ENCODE measurements at places on chromosomes 6 and 20. TPM values are rescaled to one million over a fixed set of nuclear protein-coding genes. Genes with fewer than 3 reads are reported as not detected.

- peak; percentile 22 for DNase-seq
Observed at GRCh38 chr6:134480593-134480992, 162.7 kb upstream of the SGK1 start.

GRCh38 chr6:15462717-15463525 is 199.9 kb downstream of the DTNBP1 start:
- DNase-seq: no peak

DNA sequence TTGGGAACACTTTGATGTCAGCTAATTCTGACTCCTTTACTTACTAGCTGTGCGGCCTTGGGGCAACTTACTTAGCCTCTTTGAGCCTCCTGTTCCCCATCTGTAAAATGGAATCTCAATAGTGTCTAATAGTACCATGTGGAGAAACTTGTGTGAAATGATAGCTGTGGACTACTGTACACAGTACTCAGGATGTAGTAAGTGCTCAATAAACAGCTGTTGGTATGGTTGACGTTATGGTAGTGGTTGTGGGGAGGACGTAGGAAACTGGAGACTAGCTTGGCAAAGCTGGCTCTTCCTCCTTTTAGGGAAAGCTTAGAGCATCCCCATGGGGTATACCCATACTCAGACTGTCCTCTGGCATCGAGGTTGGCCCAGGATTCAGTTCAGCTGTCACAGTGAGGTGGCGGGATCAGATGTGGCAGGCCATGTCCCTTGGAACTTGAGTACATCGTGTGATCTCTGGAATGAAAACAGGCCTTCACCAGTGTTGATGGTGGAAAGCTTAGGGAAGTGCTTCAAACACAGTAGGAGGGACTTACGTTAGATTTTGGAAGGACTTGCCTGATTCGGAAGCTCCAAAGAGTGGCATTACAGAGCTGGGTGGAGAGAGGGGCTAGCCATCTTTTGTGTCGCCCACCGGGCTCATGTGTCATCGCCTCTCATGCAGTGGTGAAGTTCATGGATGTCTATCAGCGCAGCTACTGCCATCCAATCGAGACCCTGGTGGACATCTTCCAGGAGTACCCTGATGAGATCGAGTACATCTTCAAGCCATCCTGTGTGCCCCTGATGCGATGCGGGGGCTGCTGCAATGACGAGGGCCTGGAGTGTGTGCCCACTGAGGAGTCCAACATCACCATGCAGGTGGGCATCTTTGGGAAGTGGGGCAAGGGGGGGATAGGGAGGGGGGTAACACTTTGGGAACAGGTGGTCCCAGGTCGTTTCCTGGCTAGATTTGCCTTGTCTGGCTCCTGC is 7.1 kb downstream of the VEGFA start:
- DNase-seq: peak; percentile 47

DNA sequence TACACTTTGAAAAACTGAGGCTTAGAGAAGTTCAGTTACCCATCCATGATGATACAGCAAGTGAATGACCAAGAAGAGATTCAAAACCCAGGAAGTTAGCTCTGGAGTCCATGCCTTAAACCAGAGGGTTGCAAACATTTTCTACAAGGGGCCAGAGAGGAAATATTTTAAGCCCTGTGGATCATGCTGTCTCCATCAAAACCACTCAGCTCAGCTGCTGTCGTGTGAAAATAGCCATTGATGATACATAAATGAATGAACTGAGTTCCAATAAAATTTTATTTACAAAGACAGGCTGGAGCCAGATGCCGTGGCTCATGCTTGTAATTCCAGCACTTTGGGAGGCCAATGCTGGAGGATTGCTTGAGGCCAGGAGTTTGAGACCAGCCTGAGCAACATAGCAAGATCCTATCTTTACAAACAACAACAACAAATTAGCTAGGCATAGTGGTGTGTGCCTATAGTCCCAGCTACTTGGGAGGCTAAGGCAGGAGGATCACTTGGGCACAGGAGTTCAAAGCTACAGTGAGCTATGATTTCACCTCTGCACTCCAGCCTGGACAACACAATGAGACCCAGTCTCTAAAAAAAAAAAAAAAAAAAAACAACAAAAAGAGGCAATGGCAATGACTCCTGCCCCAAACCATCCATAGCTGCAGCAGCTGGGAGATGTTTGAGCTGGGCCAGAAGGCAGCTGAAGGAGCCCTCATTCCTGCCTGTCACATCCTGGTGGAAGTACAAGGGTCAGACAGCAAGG is 44.1 kb upstream of the RIN2 start:
- no peak for DNase-seq

Gene GSTA2
- not detected for total RNA-seq

Gene UBD
- not detected for total RNA-seq

DNA sequence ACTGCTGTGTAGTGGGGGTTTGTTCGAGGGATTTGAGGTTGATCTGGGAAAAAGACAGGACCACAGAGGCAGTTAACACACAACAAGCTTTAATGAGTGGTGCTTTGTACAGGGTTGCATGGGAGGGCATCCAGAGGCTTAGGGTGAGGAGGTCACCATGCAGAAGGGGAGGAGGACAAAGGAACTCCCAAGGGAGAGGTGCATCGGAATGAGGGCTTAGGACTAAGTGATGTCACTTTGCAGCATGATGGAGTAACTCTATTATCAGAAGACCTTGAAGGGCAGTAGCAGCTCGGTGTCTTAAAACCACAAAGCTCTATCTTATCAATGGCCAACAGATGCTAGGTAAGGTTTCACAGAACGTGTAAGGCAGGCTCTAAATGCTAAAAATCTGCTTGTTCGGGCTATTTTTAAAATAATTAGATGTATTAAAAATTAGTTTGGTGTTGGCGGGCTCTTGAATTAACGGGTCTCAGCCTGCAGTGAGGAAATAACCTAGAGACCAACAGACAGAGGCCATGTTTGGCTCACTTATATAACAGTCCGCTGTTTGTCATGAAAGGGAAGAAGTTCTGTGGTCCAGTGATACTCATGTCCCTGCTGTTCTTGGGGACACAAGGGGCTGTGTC is 37.9 kb downstream of the MAN1A1 start:
- DNase-seq: no peak

Gene HECA
- 8.6 TPM for total RNA-seq

- DNase-seq: no peak
Observed at GRCh38 chr6:12967686-12968085, 251.1 kb downstream of the PHACTR1 start.

Gene LATS1
- 17.1 TPM for total RNA-seq

DNA sequence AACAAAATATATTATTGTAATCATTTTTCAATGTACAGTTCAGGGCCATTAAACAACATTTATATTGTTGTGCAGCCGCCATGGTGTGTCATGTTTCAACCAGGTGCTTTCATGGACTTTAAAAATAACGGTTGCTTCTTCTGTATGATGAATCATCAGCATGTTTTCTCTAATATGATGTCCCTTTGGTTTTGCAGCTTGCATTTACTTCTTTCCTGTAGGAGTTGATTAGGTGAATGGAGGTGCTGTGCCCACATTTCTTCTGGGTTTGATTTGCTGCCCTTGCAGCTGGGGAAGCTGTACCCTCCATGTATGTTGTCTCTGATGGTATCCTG is 54.9 kb upstream of the TULP4 start:
- DNase-seq: peak; percentile 26

Gene PXDC1
- 43.1 TPM for total RNA-seq

Gene IL17A
- not detected for total RNA-seq

All from LHCN-M2 (cell line).